MG63 (cell line): ENCODE measurements at places on chromosomes 11 and 22.
A peak's percentile ranks its signal among the peaks of the same experiment; 100 is the strongest.

DNA sequence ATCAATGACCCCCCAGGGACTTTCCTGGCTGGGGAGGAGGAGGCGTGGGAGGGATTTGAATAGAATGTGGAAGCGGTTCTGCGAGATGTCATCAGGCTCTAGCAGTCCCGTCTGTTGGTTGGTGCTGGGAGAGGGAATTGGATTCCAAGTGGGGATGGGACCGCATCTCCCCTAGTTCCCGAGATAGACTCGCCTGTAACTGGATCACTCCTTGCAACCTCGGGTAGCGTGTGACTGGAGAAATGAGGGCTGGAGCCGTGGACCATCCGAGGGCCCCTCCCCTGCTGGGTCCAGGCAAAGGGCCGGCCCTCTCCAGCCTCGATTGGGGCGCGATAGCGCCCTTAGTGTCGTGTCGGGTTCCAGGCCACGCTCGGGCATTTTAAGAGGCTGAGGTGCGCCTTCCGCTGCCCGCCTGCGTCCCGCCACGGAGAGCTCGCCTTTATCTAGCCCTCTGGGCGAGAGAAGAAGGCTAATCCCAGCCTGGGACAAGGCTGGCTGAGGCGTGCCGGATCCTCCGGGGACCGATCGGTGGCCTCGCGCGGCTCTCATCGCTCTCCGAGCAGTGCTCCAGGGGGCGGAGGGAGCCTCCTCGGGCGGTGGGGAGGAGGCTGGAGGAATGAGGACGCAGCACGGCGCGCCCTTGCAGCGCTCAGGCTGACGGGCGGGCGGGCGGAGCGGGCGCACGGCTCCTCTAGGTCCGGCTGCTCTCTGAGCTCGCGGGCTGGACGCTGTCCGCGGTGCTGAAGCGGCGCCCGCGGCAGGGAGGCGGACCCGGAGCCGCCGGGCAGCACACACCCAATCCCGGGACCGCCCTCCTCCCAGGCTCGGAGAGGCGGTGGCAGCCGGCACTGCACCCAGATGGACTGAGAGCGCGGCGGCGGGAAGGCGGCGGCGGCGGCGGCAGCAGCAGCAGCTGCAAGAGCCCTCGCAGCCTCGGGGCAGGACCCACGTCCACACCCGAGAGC is 107.8 kb downstream of the OSBP2 start:
- DNase-seq: peak; percentile 90

GRCh38 chr11:131823772-131824171 is 453.4 kb downstream of the NTM start:
- DNase-seq: no peak

DNA sequence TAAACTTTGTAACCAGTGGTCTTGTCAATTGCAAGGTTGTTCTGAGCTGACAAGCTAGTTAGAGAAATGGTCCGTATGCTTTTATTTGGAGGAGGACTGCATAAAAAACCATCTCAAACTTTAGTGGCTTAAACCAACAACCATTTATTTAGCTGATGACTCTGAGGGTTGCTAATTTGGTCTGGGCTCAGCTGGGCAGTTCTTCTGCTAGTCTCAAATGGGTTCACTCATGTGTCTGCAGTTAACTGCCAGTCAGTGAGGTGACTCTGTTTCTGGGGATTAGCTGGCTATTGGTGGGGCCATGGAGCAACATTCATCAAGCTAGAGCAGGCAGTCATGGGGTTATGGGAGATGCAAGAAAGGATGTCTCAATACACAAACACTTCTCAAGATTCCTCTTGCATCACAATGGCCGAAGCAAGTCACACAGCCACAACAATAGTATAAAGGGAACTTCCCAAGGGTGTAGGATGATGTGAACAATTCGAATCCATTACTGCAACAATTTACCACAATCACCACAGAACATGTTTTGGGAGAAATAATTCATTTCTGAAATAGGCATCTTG is 521.9 kb downstream of the INSC start:
- no peak for DNase-seq

GRCh38 chr22:46602025-46602424 is 18.2 kb upstream of the GRAMD4 start:
- DNase-seq: no peak

GRCh38 chr11:85826116-85826855 is 15.3 kb upstream of the SYTL2 start:
- DNase-seq: peak; percentile 56

DNA sequence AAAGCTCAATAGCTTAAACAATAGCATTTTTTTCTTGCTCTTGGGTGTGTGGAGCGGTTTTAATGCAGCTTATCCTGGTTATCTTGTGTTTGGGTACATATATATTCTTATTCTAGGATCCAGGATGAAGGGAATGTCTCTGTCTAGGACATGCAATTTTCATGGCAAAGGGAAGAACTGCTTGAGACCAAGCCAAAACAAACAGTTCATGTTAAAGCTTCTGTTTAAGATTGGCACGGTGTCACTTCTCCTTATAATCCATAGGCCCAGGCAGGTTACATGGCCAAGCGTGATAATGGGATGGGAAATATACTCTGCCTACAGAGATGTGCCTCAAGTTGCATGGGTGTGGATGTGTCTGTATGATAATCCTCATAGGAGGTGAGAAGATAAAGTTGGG is 177.1 kb upstream of the PGR start:
- no peak for DNase-seq

DNA sequence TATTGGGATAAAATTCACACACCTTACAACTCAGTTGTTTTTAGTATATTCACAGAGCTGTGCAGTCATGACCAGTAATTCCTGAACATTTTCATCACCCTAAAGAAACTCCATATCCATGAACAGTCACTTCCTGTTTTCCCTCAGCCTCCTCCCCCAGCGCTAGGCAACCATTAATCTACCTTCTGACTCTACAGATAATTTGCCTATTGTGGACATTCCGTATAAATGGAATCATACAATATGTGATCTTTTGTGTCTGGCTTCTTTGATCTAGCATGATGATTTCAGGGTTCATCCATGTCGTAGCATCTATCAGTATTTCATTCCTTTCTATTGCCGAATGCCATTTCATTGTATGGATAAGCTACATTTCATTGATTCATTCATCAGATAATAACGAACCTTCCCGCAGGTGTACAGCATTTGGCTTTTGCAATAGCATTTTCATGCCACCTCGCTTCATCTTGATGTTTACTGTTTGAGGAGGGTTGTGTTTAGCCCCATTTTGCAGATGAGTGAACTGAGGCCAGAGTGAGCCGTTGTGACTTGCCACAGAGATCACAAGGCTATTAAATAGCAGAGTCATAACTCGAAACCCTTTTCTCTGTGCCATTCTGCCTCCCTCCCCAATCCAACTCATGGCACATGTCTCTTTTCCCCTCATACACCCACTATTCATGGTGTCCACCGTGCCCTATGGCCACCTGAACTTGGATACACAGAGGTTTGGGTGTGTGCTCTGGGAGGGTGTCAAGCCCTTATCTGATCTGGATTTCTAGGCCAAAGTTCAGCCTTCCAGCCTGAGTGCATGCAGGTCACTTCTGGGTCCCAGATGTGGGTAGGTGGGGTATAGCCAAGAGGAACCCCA is 11.1 kb upstream of the MYH9 start:
- DNase-seq: peak; percentile 63

- DNase-seq: no peak
These were observed 38.4 kb downstream of the MOB2 start for GRCh38 chr11:1447845-1448825.

DNA sequence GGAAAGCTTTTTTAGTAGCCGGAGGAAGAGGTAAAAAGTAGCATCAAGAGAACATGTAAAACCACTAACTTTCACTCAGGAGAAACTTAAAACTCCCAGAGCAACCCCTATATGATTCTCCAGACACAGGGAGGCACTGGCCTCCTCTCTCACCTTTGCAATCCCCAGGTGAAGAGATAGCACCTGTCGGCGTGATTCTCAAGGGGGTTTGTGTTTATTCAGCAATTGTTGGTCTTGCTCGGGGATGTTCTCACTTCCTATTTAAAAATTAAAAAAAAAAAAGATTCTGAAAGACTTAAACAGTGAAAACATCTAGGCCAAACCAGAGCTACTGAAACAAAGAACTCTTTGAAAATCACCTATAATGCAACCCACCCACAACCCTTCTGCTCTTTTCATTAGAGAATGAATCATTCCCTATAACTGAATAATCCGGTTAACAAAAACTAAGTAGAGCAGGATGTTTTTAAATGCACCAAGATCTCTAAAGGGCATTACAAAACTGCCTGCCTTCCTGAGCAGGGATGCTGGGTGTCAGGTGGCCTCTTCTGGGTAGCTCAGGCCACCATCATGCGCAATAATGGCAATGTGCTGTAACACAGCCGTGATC is 24.9 kb downstream of the DHCR7 start:
- DNase-seq: no peak

DNA sequence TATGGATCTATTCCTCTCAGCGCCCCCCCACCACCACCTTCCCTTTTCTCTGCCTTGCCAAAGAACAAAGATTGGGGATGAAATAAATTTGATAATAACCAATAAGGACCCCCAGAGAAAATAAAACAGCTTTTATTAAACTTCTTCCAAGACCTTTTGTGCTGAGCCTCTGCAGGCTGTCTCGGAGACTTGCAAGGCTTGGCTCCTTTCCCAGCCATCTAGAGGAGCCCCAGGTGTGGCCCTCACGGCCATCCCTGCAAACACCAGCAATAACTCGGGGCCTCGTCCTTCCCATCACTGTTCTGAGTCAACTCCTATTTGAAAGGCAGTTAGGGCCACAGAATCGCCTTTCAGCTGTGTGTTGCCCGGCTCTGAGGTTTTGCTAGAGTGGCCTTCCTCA is 51.2 kb upstream of the LMO1 start:
- DNase-seq: no peak

DNA sequence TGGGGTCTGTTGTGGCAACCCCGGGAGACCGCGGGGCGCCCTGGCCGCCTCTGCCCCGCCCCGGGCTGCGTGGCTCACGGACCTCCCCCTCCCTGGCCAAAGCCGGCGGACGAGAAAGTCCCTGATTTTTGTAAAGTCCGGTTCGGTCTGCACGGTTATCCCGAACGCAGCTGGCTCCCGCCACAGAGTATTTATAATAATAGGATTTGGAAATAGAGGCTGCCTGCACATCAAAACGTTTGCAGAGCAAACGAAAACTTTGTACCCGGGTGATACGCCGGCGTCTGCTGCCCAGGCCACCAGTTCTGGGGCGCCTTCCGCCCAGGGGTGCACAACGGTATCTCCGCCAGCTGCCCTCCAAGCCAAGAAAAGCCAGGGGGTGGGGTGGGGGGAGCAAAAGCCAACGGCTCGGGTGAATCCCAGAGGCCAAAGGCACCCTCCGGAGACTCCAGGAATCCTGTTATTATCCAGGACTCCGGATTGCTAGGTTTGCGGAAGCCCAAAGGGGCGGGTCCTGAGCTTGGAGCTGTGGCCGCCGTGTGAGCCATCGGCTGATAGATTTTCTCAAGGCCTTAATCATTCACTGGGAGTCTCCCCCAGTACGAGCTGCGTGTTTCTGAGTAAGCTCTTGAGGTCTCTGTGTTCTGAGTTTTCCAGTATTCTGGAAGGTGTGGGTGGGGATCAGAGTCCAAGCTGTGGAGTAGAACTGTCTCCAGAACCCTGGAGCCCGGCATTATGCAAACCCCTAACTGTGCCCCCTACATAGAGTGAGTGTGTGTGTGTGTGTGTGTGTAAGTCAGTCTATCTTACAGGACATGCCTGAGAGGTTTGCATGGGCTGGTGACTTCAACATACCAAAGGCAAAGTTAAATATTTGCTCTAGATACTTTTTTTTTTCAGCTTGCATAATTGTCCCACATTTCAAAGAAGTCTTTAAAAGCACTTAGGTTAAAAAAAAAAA is 673 bp upstream of the SHANK2 start:
- peak; percentile 66 for DNase-seq

- peak; percentile 33 for DNase-seq
These were observed 112.7 kb downstream of the MORC2 start for GRCh38 chr22:30855677-30856518.

- peak; percentile 11 for DNase-seq
These were observed 25.3 kb downstream of the UEVLD start for GRCh38 chr11:18563090-18563730.

DNA sequence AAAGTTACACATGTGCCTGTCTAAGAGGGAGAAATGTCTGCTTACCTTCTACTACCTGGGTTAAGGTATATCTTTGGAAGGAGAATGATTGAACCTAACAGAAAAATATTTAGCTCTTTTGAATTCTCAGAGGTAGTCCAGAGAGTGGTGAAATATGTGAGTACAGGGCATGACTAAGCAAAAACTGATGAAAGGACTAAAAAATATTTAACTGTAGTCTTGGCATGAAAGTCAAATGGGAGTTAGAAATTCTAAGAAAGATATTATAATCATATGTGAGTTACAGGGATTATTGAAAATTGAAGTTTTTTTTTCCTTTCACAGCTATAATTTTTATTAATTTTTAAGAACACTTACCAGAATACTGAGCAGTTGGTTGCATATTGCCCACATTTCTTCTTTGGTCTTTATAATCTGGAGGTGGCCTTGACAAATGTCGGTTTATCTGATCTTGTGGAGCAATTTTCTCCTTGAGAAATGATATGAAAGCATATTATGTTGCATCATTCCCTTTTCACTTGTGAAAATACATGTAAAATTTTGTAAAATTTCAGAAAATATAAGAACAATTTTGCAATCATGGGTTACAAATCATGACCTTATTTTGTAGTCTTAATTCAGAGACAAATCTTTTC is 61.4 kb upstream of the MTMR2 start:
- DNase-seq: no peak

GRCh38 chr11:134483291-134483690 is 71.2 kb upstream of the B3GAT1 start:
- DNase-seq: no peak

- DNase-seq: no peak
These were observed 12.1 kb upstream of the SIDT2 start for GRCh38 chr11:117166491-117166890.

GRCh38 chr11:70628855-70629844 is 230.8 kb downstream of the CTTN start:
- no peak for DNase-seq

DNA sequence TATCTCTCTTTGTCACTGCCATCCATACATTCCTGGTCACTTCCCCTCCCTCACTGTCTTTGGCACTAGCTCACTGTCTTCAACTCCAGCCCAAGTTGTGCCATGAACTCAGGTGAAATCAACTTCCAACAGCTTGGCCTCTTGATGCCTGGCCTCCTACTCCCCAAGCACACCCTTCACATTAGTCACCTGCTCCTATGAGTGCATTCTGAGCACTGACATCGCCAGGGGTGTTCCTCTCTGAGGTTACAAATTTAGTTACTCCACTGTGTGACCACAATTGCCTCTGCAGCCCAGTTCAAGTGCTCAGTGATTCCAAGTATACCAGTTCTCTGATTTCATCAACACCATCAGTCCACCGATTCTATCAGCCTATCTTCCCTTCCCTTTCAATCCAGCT is 10.8 kb downstream of the DRD2 start:
- DNase-seq: no peak
